ENCODE measurements at places on chromosomes 4 and X.

DNA sequence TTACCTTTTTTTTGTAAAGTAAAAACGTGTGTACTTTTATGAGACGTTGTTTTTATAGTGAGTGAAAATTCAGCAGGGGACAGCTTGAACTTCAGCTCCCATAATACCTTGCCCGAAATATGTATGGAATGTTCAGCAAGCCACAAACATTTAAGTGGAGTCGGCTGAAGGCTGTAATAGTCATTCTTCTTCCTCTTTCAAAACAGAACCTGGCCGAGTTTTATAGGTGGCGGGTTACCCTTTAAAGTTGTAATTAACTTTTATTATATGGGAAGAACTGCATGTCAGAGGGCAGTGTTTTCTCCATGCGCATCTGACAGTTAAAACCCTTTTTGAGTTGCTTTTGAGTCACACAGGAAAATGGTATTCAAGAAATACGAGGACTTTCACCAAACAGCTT is 50.7 kb downstream of the CLDN34 start:
- DNase-seq, result no peak

- no peak for DNase-seq
These were observed 5.1 kb upstream of the UGT2A1 start for GRCh38 chr4:69658133-69658532.

- no peak for DNase-seq
These were observed 16.7 kb downstream of the CASK start for GRCh38 chrX:41906515-41907187.

DNA sequence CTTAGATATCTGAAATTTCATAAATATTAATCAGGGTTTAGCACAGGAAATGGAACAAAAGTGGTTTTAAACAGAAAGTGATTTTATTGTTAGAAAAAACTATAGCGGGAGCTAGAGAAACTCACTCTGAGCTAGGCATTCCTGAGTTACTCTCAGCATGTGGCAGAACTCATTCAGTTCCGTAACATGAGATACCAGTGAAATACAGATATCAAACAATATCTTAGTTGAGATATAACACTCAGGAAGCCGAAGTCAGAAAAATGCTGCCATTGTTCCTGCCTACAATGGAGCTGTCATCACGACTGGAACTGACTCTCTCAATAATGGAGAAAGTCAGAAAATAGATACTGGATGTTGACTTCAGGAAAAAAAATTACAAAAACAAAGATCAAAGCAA is 1428.7 kb downstream of the PCDH18 start:
- DNase-seq, result no peak

DNA sequence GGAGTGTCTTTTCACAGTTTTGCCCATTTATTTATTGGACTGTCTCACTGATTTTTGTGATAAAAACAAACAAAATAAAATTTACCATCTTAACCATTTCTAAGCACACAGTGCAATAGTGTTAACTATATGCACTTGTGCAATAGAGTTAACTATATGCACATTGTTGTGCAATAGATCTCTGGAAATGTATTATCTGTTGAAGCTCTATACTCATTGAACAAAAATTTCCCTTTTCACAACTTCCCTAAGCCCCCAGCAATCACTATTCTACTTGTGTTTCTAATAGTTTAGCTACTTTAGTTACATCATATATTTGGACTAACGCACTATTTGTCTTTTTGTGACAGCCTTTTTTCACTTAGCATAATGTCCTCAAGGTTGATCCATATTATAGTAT is 59.7 kb upstream of the BEX4 start:
- no peak for DNase-seq

DNA sequence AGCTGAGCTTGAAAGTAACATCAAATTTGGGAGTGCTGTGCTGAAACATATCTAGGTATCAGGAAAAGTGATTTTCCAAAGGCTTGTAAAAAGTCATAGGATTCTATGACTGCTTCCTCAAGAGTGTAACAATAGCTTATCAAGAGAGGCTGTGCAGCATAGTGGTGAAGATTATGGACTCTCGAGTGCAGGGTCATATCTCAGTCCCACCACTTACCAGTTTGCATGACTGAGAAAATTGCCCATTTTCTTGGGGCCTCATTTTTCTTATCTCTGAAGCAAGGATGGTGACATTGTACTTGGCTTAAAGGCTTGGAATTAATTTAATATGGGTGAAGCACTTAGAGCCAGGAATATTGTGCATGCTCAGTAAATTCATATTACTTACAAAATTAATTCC is 57.2 kb downstream of the AFF1 start:
- DNase-seq, result no peak

- peak; percentile 21 for DNase-seq
These were observed 77.0 kb downstream of the FBXW7 start for GRCh38 chr4:152458801-152459302.

DNA sequence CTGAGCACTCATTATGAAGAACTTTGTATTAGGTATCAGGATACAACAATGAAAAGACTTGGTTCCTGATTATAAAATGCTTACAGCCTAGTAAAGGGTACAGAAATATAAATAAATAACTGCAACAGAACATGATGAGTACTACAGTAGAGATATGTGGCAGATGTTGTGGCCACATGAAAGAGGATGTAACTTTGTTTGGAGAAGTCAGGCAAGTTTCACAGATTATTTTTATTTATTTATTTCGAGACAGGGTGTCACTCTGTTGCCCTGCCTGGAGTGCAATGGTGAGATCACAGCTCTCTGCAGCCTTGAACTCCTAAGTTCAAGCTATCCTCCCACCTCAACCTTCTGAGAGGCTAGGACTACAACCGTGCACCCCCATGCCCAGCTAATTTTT is 15.8 kb upstream of the UBE2K start:
- DNase-seq, result no peak

DNA sequence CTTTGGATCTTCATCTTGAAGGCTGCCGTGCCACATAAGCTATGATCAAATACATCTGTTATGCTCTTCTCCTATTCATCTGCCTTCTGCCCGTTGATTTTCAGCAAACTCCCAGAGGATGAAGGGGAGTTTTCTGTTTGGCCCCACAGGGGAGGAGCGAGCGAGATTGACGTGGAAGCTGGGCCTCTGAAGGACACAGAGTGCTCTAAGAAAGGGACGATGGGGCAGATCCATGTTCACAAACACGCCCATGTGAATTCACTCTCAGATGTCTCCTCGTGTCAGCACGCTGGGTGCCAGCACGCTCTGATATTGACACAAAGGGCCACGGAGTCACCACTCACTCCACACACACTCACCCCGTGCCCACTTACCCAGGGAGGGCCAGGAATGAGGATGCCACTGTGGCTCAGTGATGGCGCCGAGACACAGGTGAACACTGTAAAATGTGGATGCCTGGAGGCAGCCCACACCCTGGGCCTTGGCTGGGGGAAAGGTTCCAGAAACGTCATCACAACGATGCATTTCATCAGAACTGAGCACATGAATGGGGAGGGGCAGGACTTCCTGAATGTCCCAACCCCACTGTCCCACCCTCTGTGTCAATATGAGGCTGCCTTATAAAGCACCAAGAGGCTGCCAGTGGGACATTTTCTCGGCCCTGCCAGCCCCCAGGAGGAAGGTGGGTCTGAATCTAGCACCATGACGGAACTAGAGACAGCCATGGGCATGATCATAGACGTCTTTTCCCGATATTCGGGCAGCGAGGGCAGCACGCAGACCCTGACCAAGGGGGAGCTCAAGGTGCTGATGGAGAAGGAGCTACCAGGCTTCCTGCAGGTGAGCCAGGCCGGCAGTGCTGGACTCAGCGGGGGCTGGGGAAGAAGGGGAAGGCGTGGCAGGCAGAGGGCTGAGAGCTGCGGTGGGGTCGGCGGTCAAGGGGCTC is at the start of gene S100P:
Gene S100P, plus strand, starts transcription at position 648 of the 946 bp plus-strand sequence. Its CDS starts 55 bp downstream, at position 703.
- DNase-seq, result no peak

- DNase-seq, result no peak
These were observed 114.6 kb upstream of the CBR4 start for GRCh38 chr4:169124661-169125060.

DNA sequence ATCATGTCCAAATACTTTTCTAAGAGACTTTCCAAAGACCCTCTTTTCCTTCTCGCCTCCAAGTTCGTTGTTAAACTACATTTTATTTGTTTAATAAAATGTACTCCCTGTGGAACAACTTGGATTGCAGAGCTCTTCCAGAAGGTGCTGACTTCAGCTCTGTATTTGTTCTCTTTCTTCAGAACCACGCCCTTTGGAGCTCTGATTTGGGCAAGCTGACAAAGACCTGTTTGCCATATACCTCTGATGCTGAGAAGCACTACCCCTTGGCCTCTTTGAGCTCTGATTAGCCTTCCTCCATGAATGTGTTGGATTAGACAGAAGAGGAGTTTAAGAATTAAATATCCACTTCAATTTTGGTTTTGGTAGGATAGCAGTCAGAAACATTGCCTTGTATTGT is 815.1 kb upstream of the POU3F4 start:
- DNase-seq, result no peak

- no peak for DNase-seq
These were observed 173.9 kb upstream of the VCX3A start for GRCh38 chrX:6708676-6709380.

- peak; percentile 47 for DNase-seq
These were observed 650.2 kb upstream of the DIPK2B start for GRCh38 chrX:45850775-45851433.

- DNase-seq, result no peak
These were observed 39.6 kb upstream of the NKX1-1 start for GRCh38 chr4:1445716-1446445.

DNA sequence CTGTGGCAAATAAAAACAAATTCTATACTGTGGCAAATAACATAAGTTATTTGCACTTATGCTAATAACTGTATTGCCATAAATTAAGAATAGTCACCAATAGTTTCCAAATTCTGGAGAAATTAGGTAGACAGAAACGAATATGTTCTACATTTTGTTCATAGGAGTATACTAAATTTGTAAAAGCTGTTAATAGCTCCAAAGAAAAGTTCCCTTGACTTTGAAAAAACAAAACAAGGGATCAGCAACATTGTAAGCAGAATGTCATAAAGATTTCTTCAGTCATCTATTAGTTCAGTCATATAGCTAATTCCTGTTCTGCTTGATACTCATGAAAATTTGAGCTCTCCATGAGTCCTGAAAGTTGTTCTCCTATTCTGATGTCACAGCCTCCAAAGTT is 1472.8 kb downstream of the C4orf33 start:
- DNase-seq, result no peak

- DNase-seq, result no peak
These were observed 70.1 kb upstream of the PCDH18 start for GRCh38 chr4:137602436-137602835.

- peak; percentile 8 for DNase-seq
These were observed 28.0 kb upstream of the ATP6AP2 start for GRCh38 chrX:40552768-40553167.

- DNase-seq, result no peak
These were observed 307.1 kb downstream of the TEX13A start for GRCh38 chrX:104913348-104913747.

- DNase-seq, result no peak
These were observed 1.2 kb upstream of the BLTP1 start for GRCh38 chr4:122150931-122151330.

GRCh38 chr4:152981278-152981677 is 45.2 kb downstream of the FHDC1 start:
- no peak for DNase-seq

GRCh38 chr4:183397741-183398297 is 46.6 kb upstream of the CDKN2AIP start:
- DNase-seq, result no peak

- no peak for DNase-seq
These were observed 5.4 kb downstream of the CTBP1 start for GRCh38 chr4:1243451-1244080.

DNA sequence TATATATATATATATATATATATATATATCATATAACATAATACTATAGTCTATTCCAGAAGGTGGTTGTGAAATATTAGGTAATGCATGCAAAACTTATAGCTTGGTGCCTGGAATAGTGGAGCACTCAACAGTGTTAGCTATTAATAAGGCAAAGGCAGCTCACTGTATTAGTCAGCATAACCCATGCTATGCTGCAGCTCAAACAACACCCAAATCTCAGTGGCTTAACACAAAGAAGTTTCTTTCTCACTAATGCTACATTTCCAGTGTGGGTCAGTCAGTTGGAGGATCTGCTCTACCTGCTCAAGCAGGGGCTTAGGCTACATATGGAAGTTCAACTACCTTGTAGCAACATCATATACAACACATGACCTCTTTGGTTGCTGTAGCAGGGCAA is 5.2 kb upstream of the RPGR start:
- no peak for DNase-seq

GRCh38 chr4:164952551-164952950 is 24.9 kb downstream of the TRIM61 start:
- no peak for DNase-seq

- DNase-seq, result no peak
These were observed 700.7 kb downstream of the PCDH18 start for GRCh38 chr4:136831553-136831952.
